ENCODE measurements at places on chromosomes 3 and 15.

- DNase-seq = no peak
Measured at GRCh38 chr3:73729969-73730440, 105.3 kb upstream of the PDZRN3 start.

DNA sequence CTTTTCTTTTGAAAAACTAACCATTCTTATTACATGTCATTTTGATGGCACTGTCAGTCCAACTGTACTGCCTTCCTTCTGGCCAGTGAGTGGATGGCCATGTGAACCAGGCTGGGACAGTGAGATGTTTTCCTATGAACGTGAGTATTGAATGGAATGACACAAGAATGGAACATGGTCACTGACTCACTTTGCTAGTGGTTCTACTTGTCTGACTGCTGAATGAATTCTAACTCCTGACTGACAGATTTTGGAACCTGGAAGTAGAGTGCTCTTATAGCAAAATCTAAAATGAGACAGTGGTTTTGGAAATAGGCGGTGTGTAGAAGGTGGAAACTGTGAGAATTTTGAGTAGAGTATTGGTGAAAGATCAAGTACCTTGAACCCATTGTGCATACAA, 606.9 kb upstream of the KCNMB2 start:
- peak; percentile 60 for DNase-seq

- no peak for DNase-seq
Measured at GRCh38 chr3:149989307-149989706, 18.6 kb upstream of the PFN2 start.

DNA sequence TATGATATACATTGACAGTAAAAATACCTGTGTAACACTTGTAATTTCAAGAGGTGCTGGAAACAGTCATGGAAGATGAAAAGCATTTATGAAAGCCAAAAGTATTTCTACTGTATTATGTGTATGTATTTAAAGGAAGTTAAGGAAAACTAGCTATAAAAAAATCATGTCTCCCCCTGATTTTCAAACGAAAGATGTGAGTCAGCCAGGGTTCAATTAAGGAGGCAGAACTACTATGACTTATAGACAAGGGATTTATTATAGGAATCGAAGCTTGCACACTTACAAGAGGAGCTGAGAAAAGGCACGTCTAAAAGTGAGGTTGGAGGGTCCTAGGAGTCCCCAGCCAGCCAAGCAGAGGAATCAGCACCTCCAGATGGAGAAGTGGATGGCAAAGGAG, 119.4 kb downstream of the SUCLG2 start:
- DNase-seq = no peak

GRCh38 chr15:84852212-84852611, 32.2 kb upstream of the SLC28A1 start:
- DNase-seq = no peak

DNA sequence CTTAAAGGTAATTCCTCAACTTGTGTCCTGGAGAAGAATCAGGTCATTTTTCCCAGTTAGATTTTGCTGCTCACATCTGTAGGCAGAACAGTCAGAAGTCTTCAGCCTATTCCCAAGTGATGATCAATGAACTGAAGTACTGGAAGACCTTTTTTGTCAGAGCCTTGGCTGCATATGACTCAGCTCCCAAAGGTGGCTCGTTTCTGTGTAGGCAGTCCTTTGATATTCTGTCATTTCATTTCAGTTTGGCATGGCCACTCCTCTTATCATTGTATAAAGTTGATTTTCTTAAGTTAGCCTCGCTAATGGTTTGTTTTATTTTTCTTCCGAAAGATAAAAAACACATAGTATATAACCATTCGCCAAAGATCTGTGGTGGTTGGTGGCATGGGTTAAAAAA, 90.7 kb downstream of the KLHL25 start:
- DNase-seq = no peak

GRCh38 chr3:153617463-153617862, 455.4 kb downstream of the RAP2B start:
- DNase-seq = no peak

Data from fibroblast of lung (primary cell).